Motor neuron (in vitro differentiated cells): ENCODE measurements at places on chromosomes 2 and 18.

DNA sequence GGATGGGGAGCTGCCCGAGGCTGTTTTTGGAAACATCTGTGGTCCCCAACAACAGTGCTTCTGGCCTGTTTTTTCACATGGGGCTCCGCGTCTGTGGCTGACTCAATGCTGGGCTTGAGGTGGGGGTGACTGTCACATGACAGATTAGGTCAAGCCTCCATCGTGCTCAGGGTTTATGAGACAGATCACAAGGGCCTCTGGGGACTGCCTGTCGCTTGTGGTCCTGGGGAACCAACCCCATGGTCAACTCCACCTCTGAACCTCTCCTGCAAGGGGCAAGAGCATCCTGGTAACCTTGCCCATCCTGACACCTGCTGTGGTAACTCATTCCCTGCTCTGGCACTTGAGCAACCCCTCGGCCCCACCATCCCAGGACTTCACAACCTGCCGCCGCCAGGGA lies 47.6 kb upstream of the SH3RF3 start:
- no peak for ATAC-seq

DNA sequence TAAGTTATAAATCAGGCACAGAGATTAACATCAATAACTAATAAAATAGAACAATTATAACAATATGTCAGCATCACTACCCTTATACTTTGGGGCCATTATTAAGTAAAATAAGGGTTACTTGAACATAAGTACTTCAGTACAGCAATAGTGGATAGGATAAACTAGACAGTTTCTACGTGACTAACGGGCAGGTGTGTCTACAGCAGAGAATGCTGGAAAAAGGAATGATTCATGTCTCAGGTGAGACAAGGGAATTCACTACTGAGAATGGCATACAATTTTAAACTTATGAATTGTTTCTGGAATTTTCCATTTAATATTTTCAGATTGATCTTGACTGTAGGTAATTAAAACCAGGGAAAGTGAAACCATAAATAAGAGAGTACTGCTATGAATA lies 5.5 kb downstream of the WDR75 start:
- no peak for ATAC-seq

- ATAC-seq, result no peak
These were observed 49.8 kb downstream of the LDLRAD4 start for GRCh38 chr18:13268158-13269012.

DNA sequence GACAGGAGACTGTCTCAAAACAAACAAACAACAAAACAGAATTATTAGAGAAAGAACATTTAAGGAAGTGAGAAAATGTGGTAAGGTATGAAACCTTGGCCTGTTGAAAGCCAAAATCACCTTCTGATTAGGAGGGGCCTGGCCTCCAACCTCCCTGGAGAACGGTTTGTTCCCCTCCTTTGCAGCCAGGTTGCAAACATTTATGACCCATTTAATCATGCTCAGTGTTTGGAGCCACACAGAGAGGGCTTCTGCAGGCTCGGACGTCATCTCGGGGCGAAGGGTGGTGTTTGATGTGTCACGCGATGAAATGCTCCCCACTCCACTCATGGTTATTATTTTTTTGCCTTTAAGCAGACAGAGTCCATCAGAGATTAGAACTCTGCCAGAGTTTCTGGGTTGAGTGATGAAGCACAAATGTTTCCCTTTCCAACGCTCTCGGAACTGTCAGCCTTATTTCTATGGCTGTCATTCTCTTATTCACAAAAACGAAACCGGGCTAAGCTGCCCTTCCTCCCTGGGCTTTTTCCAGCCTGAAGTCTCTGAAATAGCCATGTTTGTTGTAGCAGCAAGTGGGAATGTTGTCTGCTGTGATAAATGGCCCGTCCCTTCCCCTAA lies 33.6 kb upstream of the ROCK2 start:
- no peak for ATAC-seq

DNA sequence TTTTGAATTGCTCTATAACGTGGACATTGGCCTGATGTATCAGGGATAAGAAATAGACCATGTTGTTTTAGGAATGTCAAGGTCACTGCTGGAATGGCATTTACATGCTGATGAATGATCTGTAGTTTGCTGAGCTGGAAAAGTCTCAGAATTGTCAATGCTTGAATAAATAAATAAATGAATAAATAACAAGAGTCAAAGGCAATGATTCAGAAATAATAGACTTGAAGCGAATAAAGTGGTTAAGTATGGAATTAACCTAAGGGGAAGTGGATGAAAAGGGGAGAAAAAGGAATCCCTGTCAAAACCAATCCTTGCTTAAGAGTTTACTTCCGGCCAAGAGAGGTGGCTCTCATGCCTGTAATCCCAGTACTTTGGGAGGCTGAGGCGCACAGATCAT lies 1620.0 kb downstream of the SUCLG1 start:
- ATAC-seq, result no peak

GRCh38 chr18:23903971-23904370 lies 110.6 kb upstream of the TTC39C start:
- no peak for ATAC-seq

GRCh38 chr2:25251422-25252273 lies 83.3 kb upstream of the POMC start:
- ATAC-seq, result peak; percentile 46

- ATAC-seq, result no peak
These were observed 57.4 kb downstream of the SLC66A3 start for GRCh38 chr2:11212645-11213044.

DNA sequence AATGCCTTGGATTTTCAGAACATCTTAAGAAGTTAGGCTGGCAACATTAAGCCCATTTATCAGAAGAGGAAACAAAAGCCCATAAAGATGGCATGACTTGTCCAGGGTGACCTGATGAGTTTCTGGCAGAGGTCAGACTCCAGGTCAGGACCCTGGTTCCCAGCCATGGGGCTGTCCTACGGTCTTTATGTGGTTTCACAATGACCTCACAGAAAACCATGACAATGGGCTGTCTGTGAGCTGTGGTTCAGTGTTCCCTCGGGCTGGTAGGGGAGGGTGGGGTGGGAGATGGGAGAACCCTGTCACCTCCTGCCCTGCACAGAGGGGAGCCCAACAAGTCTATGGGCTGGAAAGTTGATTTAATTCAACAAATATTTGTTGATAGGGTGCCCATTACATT lies 101.8 kb downstream of the LOXHD1 start:
- no peak for ATAC-seq

DNA sequence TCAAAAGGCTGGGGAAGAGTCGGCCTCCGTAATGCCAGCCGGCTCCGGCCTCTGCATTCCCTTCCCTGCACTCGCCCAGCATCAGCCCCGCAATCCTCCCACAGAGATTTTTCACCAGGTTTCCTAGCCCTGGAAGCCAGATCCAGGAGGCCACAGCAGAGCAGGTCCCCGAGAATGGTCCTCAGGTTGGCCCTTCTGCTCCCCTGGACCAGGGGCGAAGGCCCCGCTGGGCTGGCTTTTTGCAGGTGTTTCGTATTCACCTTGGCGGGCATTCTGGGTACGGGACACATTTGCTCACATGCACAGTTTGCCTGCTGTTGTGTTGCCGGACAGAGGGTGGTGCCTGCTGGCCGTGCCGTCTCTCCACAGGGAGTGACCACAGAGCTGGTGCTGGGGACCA lies 309.5 kb downstream of the NDUFA10 start:
- no peak for ATAC-seq
